ENCODE measurements at places on chromosomes 13 and 19.
A peak's percentile ranks its signal among the peaks of the same experiment; 100 is the strongest.

DNA sequence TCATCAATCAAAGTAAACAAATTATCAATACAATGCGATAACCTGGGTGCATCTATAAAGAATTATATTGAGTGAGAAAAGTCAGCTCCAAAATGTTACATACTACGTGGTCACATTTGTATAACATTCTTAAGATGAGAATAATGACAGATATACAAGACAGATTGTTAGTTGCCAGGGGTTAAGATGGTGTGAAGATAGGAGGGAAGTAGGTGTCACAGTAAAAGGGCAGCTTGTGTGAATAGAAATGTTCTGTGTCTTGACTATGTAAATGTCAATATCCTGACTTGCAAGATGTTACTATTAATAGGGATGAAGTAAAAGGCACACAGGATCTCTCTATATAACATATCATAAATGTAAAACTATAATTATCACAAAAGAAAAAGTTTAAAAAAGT lies 611.2 kb upstream of the SPRY2 start:
- no peak overlapping the region for H3K27ac ChIP-seq
- no peak overlapping the region for H3K4me3 ChIP-seq
- peaks cover 6% of the 10 kb centered on the region for H3K4me1 ChIP-seq
- DNase-seq: no peak
- no peaks in the 10 kb centered on the region for H3K27me3 ChIP-seq
- H3K36me3 ChIP-seq: no peaks in the 10 kb centered on the region

DNA sequence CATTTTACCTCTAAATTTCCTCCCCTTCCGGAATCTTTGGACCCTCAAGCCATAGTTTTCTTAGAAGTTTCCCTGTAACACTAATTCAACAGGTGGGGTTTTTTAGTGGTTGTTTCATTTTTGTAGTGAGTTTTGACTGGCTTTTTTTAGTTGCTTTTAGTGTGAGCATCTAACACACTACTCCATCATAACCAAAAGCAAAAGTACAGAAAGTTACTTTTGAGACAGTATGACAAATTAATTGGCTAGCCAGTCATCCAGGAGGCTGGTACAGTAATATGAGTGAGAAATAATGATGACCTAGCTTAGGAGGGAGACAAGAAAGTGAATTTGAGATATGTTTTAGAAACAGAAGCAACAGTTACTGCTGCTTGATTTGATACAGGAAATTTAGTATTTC lies 71.5 kb downstream of the DNAJC15 start:
- H3K4me1 ChIP-seq: peaks cover 17% of the 10 kb centered on the region
- no peak for DNase-seq
- H3K36me3 ChIP-seq: peaks cover 7% of the 10 kb centered on the region
- H3K27me3 ChIP-seq: no peaks in the 10 kb centered on the region
- no peak overlapping the region for H3K27ac ChIP-seq

GRCh38 chr13:23703246-23703860 lies 133.1 kb downstream of the TNFRSF19 start:
- H3K4me1 ChIP-seq: peaks cover 26% of the 10 kb centered on the region
- no peaks in the 10 kb centered on the region for H3K27me3 ChIP-seq
- no peak overlapping the region for H3K4me3 ChIP-seq

DNA sequence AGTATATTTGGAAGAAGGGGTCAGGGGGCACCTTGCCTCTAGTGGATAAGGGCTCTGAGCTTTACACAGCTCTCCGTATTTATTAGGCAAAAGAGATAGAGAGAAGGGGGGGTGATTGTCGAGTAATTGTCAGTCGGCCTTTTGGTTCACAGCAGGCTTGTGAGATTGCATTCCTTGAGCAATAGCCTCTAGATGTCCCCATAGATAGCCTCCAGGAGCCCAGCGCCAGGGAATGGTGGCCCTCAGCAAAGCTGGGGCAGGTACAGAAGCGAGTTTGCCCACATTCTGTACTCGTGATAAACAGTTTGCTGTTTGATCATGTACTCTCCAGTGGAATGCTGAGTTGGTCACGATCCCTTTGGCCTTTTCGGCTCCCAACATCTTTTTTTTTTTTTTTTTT lies 4.6 kb downstream of the ZNF613 start:
- H3K36me3 ChIP-seq: peaks cover 51% of the 10 kb centered on the region
- H3K27ac ChIP-seq: no peak overlapping the region
- DNase-seq: no peak
- H3K4me3 ChIP-seq: no peak overlapping the region
- H3K4me1 ChIP-seq: peaks cover 18% of the 10 kb centered on the region

DNA sequence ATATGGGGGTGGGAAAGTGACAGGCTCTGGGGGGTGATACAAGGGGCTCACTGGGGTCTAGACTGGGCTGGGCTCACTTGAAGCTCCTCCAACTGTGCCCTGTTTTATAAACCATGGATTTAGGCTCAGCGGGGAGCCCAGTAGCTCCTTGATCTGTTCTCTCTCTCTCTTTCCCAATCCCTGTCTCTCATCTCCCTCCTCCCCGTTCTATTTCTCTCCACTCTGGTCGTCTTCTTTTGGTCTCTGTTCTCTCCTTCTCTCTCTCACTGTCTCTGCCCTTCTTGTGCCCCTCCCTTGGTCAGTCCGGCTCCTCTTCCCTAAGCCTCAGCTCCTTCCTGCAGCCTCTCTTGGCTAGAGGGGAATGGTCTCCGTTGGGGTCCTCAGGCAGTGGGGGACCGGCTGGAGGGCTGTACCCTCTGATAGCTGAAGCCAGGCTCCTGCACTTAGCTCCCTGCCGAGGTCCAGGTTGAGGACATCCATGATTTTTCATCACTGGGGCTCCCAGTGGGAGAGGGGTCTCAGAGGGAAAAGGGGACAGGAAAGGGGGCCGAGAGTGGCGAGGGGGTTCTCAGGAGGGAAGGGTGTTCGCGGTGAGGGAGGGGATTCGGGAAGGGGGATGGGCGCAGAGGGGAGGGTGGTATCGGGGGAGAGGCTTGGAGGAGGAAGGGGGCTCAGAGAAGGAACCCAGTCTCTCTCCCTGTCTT lies 8.5 kb downstream of the UNC13A start:
- peak overlapping the region; percentile 84 for H3K27ac ChIP-seq
- no peaks in the 10 kb centered on the region for H3K27me3 ChIP-seq
- no peak for DNase-seq
- H3K4me1 ChIP-seq: peaks cover 28% of the 10 kb centered on the region
